ENCODE measurements at places on chromosomes 1 and 21.

DNA sequence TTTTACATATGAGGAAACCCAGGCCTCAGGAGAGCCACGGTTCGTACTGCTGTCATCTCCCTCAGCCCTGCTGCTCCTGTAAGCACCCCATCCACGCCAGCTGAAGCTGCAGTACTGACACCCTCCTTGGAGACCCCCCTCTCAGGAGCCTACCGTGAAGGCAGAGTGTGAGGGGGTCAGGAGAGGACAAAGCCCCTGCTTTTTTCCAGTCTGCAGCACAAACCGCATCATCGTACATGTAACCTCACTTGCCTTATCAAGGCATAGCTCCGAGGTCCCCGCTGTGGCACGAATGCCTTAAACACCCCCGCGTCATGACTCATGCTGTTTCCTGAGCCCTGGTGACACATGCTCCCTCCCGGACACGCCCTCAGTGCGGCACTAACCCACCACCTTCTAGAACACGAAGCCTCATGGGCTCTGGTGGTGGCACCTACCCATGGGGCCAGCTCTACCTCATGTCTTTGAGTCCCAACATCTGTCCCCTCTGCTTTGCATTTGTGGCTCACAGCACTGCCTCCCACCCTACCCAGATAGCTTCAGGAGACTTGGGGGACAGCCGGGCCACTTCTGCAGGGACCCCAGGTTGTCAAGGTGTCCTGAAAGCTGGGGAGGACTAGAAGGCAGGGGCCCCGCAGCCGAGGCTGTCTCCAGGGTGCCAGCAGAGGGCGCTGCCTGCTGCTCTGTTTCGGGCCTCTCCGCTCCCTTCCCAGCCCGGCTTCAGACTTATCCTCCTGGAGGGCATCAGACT, 4.9 kb downstream of the SH3BGRL3 start:
- DNase-seq, result peak; percentile 87

DNA sequence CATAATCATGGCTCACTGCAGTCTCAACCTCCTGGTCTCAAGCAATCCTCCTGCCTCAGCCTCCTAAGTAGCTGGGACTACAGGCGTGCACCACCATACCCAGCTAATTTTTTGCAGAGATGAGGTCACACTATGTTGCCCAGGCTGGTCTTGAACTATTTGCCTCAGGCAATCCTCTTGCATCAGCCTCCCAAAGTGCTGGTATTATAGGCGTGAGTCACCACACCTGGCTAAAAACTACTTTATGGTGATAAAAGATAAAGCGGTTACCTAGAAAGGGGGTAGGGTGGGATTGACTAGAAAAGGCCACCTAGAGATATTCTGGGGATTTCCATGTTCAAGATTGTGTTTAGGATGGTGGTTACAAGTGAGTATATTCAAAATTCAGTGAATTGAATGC, 5.0 kb downstream of the TSTD1 start:
- DNase-seq, result no peak

DNA sequence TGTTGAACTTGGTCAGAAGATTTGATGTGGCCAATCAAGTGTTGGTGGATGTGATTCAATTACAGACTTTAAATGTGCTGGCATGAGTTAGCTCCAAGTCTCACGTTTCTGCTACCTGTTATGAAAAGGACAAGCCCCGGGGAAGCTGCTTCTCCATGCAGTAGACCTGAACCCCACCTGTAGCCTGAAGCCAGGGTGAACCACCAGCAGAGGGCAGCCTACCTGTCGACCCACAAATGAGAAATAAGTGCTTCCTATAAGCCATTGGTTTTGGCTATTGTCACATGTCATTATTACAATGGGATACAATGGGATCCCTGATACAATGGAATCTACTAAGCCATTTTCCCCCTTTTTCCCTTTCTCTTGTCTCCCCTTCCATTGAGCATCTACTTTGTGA, 230.2 kb downstream of the PRDM2 start:
- no peak for DNase-seq

DNA sequence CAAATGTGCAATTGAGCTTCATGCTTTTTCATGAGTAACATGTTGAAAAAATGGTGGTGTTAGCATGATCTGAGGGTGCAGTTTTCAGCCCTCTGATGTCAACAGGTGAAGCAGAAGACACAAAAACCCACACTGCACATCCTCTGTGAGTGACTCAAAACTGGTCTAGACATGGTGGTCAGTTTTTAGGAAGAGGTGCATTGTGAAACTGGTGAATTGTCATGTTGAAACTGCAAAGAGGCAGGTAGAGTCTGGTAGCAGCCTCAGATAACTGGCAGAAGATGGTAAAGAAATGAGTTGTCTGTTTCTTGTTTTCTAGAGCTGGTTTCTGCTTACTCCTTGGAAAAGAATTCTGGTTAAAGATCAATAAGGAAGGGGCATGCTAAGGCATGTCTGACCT, 97.3 kb upstream of the HMCN1 start:
- no peak for DNase-seq

DNA sequence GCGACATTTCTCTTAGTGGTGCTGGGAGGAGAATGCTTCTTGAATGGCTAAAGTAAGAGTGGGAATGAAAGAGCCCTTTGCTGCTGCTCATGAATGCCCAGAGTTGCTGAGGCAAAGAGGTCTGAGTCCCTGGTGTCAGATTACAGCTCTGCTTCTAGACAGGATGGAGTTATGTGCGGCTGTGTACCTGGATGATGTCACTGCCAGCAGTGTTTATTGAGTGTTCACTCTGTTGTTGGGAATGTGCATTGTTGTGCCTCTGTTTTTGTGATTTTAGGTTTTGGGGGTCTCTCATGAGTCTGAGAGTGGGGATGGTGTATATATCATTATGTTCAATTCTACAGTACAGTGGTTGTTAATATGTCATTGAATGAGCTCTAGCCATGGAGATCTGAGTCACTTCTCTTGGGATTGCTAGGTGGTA, 2.7 kb downstream of the CDC14A start:
- DNase-seq, result no peak

DNA sequence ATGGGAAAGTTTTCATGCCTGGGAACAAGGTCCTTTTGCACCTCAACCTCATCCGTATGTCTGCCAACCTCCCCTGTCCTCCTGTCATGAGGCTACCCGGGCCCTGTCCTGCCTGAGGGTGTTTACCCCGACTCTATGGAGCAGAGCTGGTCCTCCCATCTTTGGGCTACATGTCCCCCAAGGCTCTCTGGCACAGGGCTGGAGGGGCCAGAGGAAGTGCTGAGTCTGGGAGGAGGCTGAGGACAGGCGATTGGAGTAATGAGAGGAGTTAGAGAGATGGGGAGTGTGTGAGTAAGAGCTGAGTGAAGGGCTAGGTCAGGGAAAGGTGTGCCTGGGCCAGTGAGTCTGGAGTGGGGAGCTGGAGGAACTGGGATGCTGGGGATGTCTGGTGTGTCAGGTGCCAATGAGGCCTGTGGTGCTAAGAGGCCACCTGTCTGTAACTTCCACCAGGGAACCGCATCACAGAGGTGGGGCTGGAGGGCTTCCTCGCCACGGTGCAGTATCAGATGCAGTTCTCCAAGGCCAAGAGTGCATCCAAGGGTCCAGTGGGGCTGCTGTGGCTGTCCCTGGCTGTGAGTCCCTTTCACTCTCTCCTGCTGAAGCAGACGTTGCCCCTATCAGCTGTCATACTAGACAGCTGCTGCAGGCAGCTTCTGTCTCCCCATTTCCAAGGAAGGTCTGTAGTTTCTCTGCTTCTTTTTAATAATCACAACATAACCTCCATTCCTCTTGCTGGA, 11.7 kb downstream of the LRRC71 start:
- no peak for DNase-seq

GRCh38 chr1:180415985-180416633, 86.3 kb downstream of the ACBD6 start:
- no peak for DNase-seq

GRCh38 chr1:121418369-121419049, 233.7 kb downstream of the SRGAP2C start:
- no peak for DNase-seq

GRCh38 chr1:22431965-22432364, 19.7 kb upstream of the ZBTB40 start:
- DNase-seq, result no peak

DNA sequence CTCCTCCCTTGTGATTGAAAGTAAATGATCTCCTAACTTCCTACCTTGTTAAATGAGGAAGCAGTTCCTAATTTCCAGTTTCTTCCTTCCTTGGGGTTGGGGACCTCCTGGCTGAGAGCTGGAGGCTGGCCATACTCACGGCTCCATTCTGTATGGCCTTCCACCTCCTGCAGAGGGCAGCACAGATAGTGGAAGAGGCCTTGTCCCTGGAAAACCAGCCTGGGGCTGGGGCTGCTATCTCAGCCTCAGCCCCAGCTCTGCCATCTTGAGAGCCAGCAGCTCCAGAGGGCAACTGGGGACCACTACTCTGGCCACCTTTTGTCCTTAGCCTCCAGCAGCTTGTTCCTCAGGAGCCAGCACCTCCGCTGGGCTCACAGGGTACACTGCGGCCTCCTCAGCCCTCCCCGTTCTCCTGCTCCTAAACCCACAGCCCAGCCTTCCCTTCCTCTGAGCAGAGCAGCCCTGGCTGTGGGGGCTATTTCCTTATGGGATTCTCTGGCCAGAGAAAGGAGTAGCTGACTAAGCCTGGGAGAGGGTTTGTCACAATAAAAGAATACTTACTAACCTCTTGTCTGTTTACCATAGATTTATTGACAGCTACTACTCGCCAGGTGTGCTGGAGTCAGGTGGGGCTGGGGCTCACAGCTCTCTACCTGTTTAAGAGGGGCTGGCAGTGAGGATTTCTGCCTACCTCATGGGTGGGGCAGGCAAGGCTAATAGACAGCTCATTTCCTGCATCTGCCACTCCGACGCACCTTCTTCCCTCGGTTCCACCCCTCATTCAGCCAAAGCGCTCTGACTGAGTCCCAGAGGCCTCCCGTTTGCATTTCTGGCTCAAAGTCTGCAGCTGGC, 6.3 kb downstream of the TMEM234 start:
- DNase-seq, result peak; percentile 38

DNA sequence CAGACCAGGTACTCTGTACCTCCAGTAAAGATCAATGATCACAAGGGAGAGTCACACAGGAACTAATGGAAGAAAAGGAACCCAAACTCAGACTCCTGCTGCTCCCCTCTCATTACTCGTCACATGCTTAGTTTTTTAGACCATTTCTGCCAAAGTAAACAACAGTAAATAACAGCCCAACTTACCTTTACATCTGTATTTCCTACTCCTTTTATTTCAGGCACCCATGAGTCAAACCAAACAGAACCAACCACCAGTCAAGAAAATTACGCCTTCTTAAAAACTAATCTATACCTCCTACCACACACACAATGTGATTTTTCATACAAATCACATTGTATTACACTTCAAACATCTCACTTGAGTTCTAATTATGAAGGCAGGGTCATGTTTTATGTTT, 61.4 kb upstream of the HTR1D start:
- DNase-seq, result no peak

DNA sequence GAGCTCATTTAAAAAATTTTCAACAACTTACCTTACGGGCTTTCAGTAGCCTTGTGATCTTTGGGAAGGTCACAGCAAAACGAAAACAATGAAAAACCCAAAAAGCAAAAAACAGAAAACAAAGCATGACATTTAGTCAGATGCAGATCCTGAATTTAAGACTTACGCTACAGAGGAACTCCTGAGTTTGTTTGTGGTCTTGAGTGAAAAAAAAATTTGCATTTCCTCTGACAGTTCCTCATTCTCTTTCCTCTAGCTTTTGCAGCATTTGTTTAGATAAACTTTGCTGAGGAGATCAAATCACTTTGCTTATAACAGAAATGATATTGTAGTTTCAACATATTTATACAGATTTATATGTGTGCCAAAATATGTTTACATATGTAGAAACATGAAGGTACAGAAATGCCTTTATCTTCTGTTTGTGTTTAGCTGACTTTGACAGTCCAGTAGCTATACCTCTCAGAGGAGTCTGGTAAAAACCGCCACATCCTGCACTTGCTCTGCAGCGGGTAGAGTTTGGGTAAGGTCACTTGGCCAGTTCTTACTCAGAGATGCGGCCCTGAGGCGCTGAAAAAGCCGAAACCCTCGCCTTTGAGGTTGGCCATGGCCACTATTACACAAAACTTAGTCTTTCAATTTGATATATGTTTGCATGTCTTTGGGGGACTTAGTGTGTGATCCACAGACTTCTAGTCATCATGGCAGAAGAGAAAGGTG, 142.5 kb downstream of the TNR start:
- no peak for DNase-seq

DNA sequence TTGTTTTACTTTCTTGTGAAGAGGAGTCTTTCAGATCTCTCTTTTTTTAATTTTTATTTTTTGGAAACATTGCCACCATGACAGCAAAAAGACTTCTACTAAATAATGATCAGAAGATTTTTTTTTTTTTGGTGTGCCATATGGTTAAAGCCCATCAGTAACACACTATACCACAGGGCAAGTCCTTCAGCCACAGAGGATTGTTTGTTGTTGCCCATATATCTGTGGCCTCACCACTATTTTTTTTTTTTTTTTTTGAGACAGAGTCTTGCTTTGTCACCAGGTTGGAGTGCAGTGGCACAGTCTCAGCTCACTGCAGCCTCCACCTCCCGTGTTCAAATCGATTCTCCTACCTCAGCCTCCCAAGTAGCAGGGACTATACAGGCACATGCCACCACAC, 29.2 kb downstream of the UAP1 start:
- DNase-seq, result no peak

DNA sequence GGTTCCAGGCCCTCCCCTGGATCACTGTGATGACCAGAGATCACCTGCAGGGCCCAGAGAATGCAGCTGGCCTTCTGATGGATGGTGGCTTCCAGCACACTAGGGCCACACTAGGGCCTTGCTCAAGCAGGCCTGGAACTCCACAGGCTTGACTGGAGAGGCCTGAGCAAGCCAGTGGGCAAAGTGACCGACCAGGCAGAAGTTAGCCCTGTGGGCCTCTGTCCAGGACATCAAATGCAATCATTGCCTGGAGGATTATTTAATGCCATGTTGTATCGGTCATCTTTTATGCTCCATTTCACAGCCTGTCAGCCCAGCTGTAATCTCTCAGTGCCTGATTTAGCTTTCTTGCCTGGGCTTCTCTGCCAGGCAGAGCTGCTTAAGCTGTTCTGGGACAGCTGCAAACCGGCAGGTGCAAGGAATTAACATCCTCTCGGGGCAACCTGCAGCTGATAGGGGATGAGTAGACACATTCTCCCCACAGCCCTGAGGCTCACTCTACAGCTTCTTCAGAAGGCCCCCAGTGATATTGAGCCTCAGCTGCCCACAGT, 17.7 kb downstream of the NENF start:
- DNase-seq, result no peak

DNA sequence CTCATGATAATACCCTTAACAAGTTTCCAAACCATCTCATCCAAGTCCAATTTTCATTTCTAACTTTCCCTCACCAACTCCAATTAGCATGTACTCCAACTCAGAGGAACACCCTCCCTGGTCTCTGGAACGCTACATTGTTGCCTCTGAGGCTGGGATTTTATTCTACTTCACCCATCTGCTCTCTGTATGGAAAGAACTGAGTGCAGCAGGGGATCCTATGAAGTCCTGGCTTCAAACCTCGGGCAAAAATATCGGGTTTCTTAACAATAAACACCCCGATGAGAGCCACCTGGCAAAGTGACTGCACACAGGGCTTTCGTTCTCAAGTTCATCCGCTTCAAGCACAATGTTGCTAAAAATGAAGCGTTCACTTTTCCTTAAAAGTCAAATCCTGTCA, 99.6 kb downstream of the CRB1 start:
- DNase-seq, result no peak

- no peak for DNase-seq
Observed at GRCh38 chr1:162380061-162380846, 1.3 kb upstream of the C1orf226 start.

- DNase-seq, result no peak
Observed at GRCh38 chr1:87530042-87530807, 201.5 kb downstream of the LMO4 start.

All from stimulated activated CD8-positive, alpha-beta memory T cell treated with anti-CD3 and anti-CD28 coated beads, Interleukin-15, amount 100 ng/mL, for 1 hour (primary cell).